NK-92 treated with Interleukin-12 subunit alpha and Interleukin-12 subunit beta, amount 100 ng/mL, for 24 hours (cell line): ENCODE measurements at places on chromosomes 3 and 15.

GRCh38 chr15:48592933-48593332 is 52.6 kb downstream of the FBN1 start:
- DNase-seq, result no peak

DNA sequence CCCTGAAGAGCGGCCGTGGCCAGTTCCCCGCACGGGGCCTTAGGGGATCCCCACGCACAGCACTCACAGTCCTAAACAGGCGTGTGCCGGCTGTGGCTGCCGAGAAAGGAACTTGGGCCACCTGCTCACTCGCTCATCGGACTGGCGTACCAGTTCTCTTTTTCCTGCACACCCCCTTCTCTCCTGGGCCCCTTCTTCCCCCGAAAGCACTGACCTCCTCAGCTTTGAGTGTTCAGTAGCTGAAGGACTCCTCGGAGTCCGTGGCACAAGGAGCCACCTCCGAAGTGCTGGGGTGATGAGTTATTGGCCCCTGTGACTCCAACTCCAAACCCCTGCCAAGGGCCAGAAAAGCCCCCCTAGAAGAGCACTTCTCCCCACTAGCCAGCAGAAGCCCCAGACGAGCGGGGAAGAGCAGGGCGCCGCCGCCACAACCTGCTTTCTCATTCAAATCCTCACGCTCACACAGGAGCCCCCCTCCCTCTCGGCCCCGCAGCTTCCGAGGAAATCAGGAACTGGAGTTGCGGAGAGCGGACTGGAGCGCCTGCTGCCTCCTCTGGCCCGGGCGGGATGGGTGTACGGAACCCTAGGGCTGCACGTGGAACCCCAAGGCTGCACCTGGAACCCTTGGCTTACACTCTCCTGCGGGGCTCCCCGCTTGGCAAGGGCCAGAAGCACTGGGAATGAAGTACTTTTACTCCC is at the start of gene PLCH1:
PLCH1 (minus strand) TSS at position 446 of the 699 bp plus-strand sequence. CDS start 40,847 bp downstream, outside the sequence.
- DNase-seq, result no peak

GRCh38 chr3:133383175-133383574 is 16.7 kb upstream of the BFSP2 start:
- DNase-seq, result no peak

DNA sequence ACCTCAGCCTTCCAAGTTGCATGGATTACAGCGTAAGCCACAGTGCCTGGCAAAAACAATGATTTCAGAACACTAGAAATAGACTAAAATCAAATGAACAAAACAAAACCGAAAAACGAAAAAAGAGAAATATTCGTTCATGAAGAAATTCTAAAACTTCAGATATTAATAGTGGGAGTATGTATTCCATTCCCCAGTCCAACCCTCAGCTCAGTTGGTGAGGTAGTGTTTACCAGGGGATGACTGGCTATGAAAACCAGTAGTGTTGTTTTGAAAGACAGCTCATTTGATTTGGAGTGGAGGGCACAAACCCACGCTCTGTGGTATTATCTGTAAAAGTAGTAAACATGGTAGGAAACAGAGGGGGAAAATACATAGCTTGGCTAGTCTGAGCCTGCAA is 6.8 kb upstream of the SNRK start:
- DNase-seq, result no peak

GRCh38 chr3:16140116-16140893 is 34.2 kb upstream of the GALNT15 start:
- no peak for DNase-seq

- no peak for DNase-seq
Measured at GRCh38 chr3:107794664-107795443, 272.1 kb downstream of the BBX start.

GRCh38 chr3:117998071-117998470 is 1036.6 kb downstream of the IGSF11 start:
- DNase-seq, result no peak

- no peak for DNase-seq
Measured at GRCh38 chr3:73284472-73284871, 223.0 kb downstream of the EBLN2 start.

DNA sequence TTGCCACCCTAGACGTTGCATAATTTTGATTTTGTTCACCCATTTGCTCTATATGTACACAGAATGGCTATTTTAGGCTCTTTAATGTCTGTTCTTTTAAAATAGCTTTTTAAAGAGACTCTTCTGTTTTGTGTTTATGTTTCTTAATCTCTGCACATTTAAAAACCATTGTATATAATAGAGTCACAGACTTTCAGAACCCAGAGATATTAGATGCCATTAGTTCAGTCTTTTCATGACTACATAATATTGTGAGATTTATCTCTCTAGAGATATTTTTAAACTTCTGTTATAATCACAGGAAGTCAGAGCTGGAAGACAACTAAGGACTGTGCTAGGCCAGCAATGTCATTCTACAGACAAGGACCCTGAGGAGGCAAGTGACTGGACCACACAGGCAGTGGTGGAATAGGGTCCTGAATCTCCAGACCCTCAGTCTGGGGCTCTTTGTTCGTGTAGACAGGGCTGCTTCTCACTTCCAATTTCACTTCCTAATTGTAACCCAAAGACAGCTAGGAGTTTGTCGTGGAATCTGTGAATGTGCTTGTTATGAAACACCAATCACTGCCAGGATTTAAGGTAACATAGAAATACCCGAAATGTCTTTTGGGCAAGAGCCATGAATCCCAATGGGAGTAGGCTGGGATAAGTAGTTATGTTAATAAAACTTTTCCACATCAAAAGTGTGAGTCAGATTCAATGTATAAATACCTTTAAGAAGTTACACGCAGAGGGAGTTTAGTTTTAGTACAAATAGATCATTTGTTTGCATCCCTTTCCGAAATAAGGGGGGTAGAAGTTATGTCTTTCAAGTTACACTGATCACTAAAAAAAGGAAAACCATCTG is 165.2 kb upstream of the ROPN1 start:
- DNase-seq, result no peak

DNA sequence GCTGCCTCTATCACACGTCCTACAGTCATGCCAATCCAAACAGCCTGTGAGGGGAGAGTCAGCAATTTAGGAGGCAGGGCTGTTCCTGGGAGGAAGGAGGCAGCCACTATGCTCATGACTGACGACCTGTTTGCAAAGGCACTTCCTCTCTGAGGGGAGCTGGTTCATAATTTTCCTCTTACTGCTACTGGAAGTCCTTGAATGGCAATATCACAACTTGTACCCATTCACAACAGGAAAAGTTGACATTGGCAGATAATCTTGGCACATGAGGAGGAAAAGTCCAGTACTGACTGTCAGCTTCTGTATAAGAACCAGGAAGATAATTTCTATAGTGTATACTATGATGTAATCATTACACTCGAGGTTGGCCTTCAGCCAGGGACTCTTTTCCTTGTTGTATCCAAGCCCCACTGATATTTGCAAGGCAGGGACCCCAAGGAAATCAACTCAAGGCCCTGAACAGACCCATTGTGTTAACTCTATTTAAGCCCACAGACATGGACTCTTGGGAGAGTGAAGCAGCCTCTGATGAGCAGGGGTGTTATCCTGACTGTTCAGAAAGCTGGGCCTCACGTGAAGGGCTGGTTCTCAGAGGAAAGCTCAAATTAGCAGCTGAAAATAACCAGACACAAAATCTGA is 267.3 kb upstream of the ADAMTS9 start:
- no peak for DNase-seq

DNA sequence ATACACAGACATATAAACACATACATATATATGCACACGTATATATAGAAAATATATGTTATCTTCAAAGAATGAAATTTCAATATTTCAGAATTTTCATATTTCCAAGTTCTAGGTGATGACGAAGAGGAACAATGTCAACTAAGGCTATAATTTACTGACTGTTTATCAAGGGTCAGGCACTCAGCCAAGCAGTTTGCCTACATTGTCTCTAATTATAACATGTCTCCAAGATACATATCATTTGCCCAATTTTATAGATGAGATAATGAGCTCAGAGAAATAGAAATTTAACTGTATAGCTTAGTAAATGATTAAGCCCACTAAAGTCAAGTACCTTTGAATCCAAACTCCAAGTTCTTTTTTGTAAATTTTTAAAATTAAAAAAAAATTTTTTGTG is 99.9 kb upstream of the PLSCR4 start:
- DNase-seq, result no peak

GRCh38 chr3:115784739-115785536 is 161.6 kb downstream of the GAP43 start:
- DNase-seq, result no peak

DNA sequence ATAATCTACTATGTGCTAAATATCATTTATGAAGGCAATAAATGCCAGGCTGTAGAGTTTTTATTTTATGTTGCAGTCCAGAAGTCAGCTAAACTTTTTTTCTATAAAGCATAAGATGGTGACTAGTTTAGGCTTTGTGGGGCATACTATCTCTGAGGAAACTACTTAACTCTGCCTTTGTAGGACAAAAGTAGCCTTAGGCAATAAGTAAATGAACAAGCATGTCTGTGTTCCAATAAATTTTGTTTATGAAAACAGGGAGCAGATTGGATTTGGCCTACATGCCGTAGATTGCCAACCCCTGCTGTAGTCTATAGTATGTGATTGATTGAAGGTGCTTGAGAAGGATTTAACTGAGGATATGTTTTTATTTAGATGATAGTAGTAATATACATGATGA is 502.5 kb upstream of the NAALADL2 start:
- DNase-seq, result no peak

DNA sequence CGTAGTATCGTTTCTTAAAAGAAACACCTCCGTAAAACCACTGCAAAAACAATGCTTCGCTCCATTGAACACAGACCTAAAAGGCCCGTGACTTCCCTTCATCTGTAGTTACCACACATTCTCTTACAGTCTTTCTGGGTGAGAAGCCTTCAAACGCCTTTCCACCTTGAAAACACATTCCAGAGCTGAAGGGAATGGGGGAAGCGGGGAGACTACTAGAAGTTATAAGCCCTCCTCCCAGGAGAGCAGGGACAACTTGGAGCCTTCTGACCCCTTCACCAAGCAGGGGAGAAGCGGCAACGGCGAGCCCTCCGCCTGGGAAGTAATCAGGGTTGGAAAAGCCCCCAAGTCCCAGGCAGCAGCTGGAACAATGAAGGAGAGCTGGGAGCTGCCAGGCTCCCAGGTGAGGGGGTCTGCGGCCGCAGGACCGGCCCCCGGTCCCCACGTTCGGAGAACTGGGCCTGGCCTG is 461 bp downstream of the SECISBP2L start:
- DNase-seq, result no peak

GRCh38 chr3:170046269-170047132 is 8.7 kb downstream of the GPR160 start:
- DNase-seq, result no peak

- DNase-seq, result no peak
Measured at GRCh38 chr15:100041127-100041828, 300.5 kb downstream of the ADAMTS17 start.
